ENCODE measurements at places on chromosomes 16 and 17. TPM values are rescaled to one million over a fixed set of nuclear protein-coding genes. Genes with fewer than 3 reads are reported as not detected.

DNA sequence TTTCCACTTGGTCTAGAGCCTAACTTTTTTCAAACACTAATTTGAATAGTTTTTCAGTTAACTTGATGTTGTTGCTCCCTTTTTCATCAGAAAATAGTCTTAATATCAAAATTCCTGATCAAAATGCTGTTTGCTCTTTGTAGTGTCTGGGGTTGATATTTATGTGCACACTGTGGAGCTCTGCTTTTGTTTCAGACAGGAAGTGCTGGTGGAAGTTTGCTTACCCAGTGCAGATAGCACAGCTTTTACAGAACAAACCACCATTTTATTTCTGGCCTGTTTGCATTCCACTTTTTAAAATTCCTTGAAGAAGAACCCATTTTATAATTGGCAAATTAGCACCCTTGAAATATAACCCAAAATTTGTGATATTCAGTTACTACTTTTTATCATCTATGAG lies 125.4 kb downstream of the MRTFB start:
- peak; percentile 25 for DNase-seq

- DNase-seq: peak; percentile 40
Measured at GRCh38 chr17:31294820-31295488, 2.1 kb downstream of the OMG start.

GRCh38 chr16:756428-756827 lies 4.1 kb upstream of the MSLN start:
- DNase-seq: no peak

DNA sequence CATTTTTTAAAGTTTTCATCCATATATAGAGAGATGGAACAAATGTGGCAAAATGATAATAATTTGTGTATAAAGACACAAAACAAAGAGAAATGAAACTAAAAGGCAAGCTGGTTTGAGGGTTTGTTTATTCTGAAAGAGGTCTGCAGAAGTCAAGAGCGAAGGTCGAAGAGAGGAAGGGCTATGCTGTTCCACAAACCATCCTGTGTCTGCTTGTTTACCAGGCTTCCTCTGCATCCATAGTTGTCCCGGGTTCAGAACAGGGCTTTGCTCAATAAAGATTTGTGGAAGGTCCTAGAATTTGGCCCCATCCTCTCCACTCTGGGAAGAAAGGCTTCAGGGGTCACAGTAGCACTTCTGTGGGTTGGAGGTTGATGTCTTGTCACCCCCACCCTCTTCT lies 2.4 kb upstream of the MARVELD3 start:
- DNase-seq: no peak

DNA sequence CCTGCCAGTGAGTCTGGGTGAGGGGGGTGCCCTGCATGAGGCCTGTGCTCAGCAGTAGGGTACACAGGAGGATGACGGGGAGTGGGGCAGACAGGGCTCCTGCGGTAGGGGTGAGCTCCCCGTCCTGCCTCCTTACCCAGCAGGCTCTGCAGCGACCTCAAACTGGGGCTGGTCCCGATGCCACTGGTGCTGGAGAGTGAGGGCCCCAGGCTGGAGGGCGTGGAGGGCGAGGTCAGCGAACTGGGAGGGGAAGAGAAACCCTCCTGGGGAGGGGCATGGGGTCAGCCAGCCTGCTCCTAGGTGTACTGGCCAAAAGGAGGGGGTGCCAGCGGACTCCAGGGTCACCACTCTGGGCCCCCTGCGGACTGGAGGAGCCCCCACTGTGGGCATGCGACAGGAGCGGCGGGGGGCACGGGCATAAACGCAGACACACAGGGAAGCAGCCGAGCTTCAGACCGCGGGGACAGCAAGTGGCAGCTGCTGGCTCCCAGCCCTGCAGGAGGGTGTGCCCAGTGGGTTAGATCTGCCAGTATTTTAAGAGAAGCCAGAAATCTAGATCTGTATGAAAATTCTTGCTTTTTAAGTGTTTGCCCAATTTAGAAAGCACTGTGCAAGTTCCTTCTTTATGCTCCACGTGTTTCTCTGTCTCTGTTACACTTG lies 9.0 kb upstream of the VASN start:
- no peak for DNase-seq

GRCh38 chr16:77236063-77236511 lies 36.9 kb downstream of the SYCE1L start:
- peak; percentile 83 for DNase-seq

DNA sequence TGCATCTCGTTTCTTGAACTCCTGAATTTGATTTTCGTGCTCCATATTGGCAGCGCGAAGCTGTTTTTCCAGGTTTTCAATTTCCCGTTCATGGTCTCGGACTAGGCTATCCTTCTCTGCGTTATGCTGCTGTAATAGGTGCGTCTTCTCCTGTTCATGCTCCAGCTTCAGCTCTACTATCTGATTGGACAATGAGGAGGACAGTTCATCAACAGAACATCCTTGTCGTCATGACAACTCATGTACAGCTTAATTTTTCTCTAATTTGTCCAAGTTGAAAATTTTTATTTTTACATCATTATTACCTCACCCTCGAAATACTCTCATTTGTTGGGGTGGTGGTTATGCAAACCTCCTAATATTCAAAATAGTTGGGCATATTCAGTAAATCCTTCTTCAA lies 289.8 kb downstream of the CEP112 start:
- no peak for DNase-seq

DNA sequence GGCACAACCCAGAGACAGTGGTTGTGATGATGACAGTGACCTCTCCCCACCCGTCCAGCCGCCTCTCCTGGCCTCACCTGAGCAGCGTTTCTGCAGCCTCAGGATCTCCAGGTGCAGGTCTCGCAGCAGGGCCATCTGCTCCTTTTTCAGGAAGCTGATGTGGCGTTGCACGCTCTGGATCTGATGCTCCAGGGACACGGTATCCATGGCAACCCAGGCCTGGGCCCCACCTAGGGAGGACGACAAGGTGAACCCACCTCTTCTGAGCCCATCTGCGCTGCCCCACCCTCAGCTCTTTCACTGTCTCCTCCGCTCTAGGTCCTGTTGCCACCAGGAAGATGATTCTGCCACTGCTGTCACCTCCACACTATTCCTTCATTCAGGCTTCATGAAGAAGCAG lies 14.5 kb downstream of the CCDC92B start:
- no peak for DNase-seq

- peak; percentile 94 for DNase-seq
Measured at GRCh38 chr17:67421869-67422273, 44.8 kb downstream of the PITPNC1 start.

GRCh38 chr17:13797863-13798262 lies 196.1 kb upstream of the HS3ST3A1 start:
- no peak for DNase-seq

GRCh38 chr17:34556384-34556783 lies 23.0 kb upstream of the TMEM132E start:
- DNase-seq: peak; percentile 20

DNA sequence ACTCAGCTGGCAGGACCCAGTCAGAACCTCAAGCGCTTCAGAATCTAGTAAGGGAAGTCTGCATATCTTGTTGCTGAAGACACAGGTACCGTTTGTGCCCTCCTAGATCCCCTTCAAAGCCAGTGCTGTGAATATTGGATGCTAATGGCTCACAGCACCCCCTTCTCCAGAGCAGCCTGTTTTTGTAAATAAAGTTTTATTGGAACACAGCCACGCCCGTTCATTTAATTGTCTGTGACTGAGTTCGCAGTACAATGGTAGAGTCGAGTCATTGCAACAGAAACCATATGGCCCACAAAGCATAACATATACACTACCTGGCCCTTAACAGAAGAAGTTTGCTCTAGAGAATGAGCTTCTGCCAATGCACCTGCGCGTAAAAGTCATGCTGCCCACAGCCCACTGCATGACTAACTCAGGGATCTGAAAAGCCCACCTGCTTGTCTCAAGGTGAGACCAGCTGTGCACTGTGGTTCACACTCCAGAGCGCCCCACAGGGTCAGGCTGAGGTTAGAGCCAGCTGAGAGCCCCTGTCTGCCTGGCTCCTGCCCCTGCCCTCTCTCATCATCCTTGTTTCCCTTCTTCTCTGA lies 48.8 kb downstream of the AIPL1 start:
- DNase-seq: no peak

- peak; percentile 63 for DNase-seq
Measured at GRCh38 chr17:30336369-30337171, 2.7 kb upstream of the TMIGD1 start.

GRCh38 chr17:77825621-77826020 lies 132.9 kb upstream of the TNRC6C start:
- no peak for DNase-seq

DNA sequence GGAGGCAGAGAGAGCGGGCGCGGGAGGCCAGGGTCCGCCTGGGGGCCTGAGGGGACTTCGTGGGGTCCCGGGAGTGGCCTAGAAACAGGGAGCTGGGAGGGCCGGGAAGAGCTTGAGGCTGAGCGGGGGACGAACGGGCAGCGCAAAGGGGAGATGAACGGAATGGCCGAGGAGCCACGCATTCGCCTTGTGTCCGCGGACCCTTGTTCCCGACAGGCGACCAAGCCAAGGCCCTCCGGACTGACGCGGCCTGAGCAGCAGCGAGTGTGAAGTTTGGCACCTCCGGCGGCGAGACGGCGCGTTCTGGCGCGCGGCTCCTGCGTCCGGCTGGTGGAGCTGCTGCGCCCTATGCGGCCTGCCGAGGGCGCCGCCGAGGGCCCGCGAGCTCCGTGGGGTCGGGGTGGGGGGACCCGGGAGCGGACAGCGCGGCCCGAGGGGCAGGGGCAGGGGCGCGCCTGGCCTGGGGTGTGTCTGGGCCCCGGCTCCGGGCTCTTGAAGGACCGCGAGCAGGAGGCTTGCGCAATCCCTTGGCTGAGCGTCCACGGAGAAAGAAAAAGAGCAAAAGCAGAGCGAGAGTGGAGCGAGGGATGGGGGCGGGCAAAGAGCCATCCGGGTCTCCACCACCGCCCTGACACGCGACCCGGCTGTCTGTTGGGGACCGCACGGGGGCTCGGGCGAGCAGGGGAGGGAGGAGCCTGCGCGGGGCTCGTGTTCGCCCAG lies 1.2 kb upstream of the CBX4 start:
- peak; percentile 69 for DNase-seq

DNA sequence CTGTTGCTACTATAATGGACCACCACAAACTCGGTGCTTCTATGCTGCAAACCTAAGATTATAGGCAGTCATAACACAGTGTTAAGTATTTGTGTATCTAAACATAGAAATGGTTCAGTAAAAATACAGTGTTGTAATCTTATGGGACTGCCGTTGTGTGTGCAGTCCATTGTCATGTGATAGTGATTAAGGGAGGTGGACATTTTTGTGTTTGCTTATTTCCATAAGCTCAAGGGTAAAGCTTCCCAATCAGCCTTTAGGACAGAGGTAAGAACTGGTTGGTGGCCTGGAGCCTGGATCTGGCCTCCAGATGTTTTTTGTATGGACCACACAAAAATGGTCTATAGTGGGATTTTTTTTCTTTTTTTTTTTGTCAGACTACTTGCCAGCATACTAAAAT lies 29.9 kb downstream of the WWOX start:
- no peak for DNase-seq

GRCh38 chr17:74085434-74085833 lies 118.0 kb upstream of the RPL38 start:
- DNase-seq: no peak

DNA sequence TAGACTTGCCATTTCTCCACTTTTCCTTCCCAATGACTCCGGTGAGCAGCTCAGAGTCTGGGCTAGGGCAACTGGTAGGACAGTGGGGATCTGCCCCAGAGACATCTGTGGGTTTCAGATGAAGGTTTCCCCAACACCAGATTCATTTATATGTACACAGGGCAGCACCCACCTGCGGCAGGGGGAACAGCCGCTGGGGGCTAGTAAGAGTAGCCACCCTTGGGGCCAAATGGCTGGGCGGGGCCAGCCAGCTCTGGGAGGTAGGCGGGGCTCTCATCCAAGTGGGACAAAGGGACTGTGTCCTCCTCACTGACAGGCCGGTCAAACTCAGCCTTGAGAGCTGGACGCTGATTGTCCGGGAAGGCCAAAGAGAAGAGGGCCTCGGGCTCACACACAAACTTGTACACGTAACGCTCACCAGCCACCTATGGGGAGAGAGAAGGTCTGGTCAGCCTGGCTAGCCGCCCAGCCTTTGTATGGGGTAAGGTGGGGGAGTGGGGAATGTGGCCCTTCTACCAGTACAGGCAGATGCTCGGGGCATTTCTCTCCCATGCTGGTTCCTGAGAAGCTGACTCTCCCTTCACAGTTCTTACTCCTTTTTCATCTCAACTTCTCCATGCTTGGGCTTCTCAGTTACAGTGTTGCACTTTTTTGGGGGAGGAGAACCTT lies 17.7 kb downstream of the ETV4 start:
- no peak for DNase-seq

DNA sequence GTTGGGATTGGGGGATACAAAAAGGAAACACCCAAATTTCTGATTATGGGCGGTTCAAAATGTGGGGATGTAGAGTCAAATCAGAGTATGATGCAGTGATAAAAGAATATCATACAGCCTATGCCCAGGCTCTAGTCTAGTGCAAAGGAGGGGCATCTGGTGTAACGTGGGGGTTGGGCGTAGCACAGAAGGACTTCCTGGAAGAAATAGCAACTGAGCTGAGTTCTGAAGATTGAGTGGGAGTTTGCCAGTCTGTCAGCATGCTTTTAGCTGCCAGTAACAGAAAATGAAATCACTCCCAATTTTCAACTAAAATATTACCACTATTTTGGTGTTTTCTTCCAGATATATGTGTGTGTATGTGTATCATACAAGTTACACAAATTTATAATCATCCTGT lies 196.9 kb downstream of the SPECC1 start:
- no peak for DNase-seq

- DNase-seq: no peak
Measured at GRCh38 chr17:3271072-3271848, 26.9 kb downstream of the OR3A1 start.

GRCh38 chr17:41599680-41600079 lies 12.9 kb downstream of the KRT16 start:
- no peak for DNase-seq

GRCh38 chr17:35170968-35171771 lies 23.0 kb downstream of the SLC35G3 start:
- peak; percentile 60 for DNase-seq

Gene ACSM5
- total RNA-seq: not detected

Gene SHMT1
- 20.3 TPM for total RNA-seq

Gene SLC43A2
- 3.0 TPM for total RNA-seq

Gene LHX1
- 0.49 TPM for total RNA-seq

Gene NECAB2
- total RNA-seq: 0.90 TPM

Gene CDT1
- total RNA-seq: 0.82 TPM

Gene ST6GALNAC1
- total RNA-seq: not detected

Gene DLX4
- total RNA-seq: not detected

Gene ZNF500
- 14.1 TPM for total RNA-seq

Gene CCL11
- not detected for total RNA-seq

Gene FOXN1
- total RNA-seq: not detected

Gene TPPP3
- 0.74 TPM for total RNA-seq

Gene EVPLL
- total RNA-seq: not detected
